ENCODE measurements at places on chromosomes 12 and 14.

- no peak for DNase-seq
Observed at GRCh38 chr14:95143808-95144620, 13.3 kb downstream of the DICER1 start.

GRCh38 chr12:82069931-82070514 is 288.2 kb downstream of the CCDC59 start:
- peak; percentile 19 for DNase-seq

DNA sequence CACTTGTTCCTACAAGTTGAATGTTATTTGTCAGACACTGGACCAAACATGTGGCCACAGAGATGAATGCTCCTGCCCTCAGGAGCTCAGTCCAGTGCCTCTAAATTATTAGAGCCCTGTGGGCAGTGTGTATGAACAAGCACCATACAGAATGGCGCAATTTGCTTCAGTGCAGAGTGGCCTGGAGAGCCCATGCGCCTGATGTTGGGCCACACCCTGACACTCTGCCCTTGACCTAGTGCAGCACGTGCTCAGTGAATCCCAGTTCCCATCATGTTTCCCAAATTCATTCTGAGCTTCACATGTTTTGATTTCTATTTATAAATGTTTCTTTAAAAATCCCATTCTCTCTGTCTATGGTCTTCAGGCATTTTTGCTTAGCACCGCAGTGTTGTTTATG is 116.8 kb downstream of the PRMT8 start:
- DNase-seq, result no peak

- DNase-seq, result no peak
Observed at GRCh38 chr12:111183094-111183493, 185.8 kb downstream of the PHETA1 start.

DNA sequence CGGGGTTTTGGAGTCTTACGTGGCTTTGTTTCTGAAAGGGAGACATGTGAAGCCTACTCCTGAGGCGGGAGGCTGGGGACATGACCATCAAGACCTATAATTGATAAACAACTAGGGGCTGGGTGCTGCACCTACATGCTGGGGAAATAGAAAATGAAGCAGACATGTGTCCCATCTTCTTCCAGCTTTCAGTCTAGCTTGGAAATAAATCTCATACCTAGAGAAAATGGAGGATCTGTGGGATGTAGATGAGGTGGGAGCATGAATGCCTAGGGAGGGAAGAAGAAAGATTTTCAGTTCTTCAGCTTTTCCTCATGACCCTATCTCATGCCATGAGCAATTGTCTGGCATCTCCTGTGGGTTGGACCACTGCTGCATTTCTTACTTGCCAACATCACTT is 22.1 kb downstream of the EMP1 start:
- DNase-seq, result no peak

GRCh38 chr14:100271247-100271939 is 32.4 kb downstream of the YY1 start:
- no peak for DNase-seq

- no peak for DNase-seq
Observed at GRCh38 chr14:95260537-95261361, 59.0 kb downstream of the CLMN start.

GRCh38 chr12:115923851-115924250 is 353.6 kb downstream of the MED13L start:
- no peak for DNase-seq

DNA sequence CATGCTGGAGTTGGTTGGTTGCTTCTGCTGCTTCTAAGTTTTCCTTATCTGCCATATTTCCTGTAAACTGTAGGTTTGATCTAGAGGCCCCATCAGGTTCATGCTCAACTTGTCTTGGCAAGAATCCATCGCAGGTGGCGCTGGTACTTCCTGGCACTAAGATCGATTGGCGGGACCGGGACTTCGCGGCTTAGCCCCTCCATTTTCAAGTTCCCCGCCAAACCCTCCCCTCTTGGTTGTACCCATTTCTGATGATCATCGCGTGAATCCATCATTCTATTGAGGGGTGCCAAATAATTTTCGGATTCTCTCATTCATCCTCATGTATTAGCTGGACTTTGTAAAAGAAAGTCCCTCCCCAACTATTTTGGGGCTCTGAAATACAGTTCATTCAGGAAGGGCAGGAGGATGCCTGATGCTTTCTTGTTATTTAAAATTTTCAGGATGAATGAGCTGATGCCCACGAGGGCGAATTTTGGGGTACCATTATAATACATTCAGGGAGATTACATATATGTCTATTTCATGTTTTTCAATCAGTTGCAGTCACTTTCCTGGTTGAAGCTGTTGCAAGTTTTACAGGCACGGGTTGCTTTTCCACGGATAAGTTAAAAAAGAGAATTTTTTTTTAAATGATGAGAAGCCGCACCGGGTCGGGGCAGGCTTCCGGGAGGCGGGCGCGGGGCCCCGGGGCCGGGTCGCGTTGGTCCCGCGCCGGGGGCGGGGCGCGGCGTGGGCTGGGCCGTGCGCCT is 395 bp upstream of the BRI3BP start:
- DNase-seq, result peak; percentile 79

DNA sequence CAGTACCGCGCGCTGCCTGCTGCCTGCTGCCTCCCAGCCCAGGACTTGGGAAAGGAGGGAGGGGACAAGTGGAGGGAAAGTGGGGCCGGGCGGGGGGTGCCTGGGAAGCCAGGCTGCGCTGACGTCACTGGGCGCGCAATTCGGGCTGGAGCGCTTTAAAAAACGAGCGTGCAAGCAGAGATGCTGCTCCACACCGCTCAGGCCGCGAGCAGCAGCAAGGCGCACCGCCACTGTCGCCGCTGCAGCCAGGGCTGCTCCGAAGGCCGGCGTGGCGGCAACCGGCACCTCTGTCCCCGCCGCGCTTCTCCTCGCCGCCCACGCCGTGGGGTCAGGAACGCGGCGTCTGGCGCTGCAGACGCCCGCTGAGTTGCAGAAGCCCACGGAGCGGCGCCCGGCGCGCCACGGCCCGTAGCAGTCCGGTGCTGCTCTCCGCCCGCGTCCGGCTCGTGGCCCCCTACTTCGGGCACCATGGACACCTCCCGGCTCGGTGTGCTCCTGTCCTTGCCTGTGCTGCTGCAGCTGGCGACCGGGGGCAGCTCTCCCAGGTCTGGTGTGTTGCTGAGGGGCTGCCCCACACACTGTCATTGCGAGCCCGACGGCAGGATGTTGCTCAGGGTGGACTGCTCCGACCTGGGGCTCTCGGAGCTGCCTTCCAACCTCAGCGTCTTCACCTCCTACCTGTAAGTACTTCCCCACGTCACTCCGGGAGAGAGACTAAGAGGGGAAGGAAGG is at the start of gene LGR5:
Gene LGR5, plus strand, starts transcription at position 186 of the 732 bp plus-strand sequence. Its CDS starts 283 bp downstream, at position 469.
- peak; percentile 68 for DNase-seq

GRCh38 chr12:6550294-6551062 is 5.4 kb downstream of the IFFO1 start:
- no peak for DNase-seq

DNA sequence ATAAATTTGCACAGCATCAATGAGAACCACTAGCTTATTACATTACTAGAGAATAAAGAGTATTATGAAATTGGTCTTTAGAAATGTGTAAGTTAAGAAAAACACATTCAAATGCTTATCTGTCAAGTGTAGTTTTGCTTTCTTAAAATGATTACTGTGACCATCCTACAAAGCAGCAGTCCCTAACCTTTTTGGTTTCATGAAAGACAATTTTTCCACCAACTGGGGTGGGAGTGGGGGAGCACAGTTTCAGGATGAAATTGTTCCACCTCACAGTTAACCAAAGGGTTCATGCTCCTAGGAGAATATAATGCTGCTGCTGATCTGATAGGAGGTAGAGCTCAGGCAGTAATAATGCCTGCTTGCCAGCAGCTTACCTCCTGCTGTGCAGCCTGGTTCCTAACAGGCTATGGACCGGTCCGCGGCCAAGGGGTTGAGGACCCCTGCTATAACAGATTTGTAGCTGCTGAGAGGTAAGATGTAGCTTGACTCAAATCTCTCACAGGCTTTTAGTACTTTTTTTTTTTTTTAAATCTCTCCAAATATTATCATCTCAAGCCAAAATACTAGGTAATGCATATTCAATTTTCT is 45.4 kb downstream of the PPP4R3A start:
- no peak for DNase-seq

GRCh38 chr14:58571769-58572472 is 65.8 kb upstream of the DACT1 start:
- DNase-seq, result no peak

- no peak for DNase-seq
Observed at GRCh38 chr14:23109769-23110168, 5.0 kb upstream of the CIROP start.
